Neural progenitor cell (in vitro differentiated cells): ENCODE measurements at places on chromosomes 7 and 10. TPM values are rescaled to one million over a fixed set of nuclear protein-coding genes. Genes with fewer than 3 reads are reported as not detected.

Gene TRPV6
- not detected in 2 replicates for total RNA-seq

Gene ST8SIA6
- total RNA-seq: 4.4 and 5.1 TPM in 2 replicates

Gene LRRD1
- not detected in 2 replicates for total RNA-seq

Gene FAM20C
- total RNA-seq: 3.8 and 4.7 TPM in 2 replicates

Gene CCDC3
- total RNA-seq: 0.87 TPM in 1 of 2 replicates, not detected in the other

Gene GHRHR
- not detected in 2 replicates for total RNA-seq

Gene RAMP3
- total RNA-seq: not detected in 2 replicates

Gene SEMA3A
- total RNA-seq: 69.5 and 134 TPM in 2 replicates

Gene TMEM139
- 0.94 and 5.4 TPM in 2 replicates for total RNA-seq

Gene FAM13C
- total RNA-seq: 2.3 and 3.1 TPM in 2 replicates

Gene TECTB
- not detected in 2 replicates for total RNA-seq

Gene DIP2C
- total RNA-seq: 10.1 and 12.2 TPM in 2 replicates

Gene MUC12
- 4.2 TPM in 1 of 2 replicates, not detected in the other for total RNA-seq

Gene FGF8
- 17.6 and 32.2 TPM in 2 replicates for total RNA-seq

Gene LRRC18
- not detected in 2 replicates for total RNA-seq

Gene GBX1
- not detected in 2 replicates for total RNA-seq

Gene OR13A1
- total RNA-seq: 0.93 and 1.5 TPM in 2 replicates

Gene IGF2BP3
- 172 and 242 TPM in 2 replicates for total RNA-seq

Gene ZNF716
- not detected in 2 replicates for total RNA-seq

Gene SIRT1
- total RNA-seq: 26.2 and 48.5 TPM in 2 replicates

Gene TCAF2
- 0.03 and 0.22 TPM in 2 replicates for total RNA-seq

Gene SGMS1
- 9.2 and 10.3 TPM in 2 replicates for total RNA-seq

Gene GPR141
- total RNA-seq: 1.2 and 2.6 TPM in 2 replicates

Gene CRTAC1
- total RNA-seq: 0.30 and 0.77 TPM in 2 replicates

Gene C10orf90
- total RNA-seq: not detected in 2 replicates

Gene SFTPA1
- total RNA-seq: not detected in 2 replicates

Gene GFRA1
- total RNA-seq: 14.0 and 14.6 TPM in 2 replicates

Gene INMT
- total RNA-seq: 5.0 and 7.8 TPM in 2 replicates

Gene GNAT3
- total RNA-seq: not detected in 2 replicates

Gene SRGN
- not detected in 2 replicates for total RNA-seq

Gene TAS2R3
- total RNA-seq: 1.2 and 2.2 TPM in 2 replicates

Gene COBL
- total RNA-seq: 5.4 and 6.3 TPM in 2 replicates

Gene OR9A2
- total RNA-seq: not detected in 2 replicates

Gene ARHGAP22
- total RNA-seq: 1.7 and 5.1 TPM in 2 replicates

Gene GATA3
- total RNA-seq: 0.09 TPM in 1 of 2 replicates, not detected in the other

Gene PTCD1
- 8.3 and 10.5 TPM in 2 replicates for total RNA-seq

Gene MYH16
- not detected in 2 replicates for total RNA-seq

Gene TRIL
- total RNA-seq: 8.5 and 14.3 TPM in 2 replicates

Gene ADAM22
- total RNA-seq: 10.7 and 13.7 TPM in 2 replicates

Gene NEUROG3
- total RNA-seq: not detected in 2 replicates

Gene SPDYE16
- total RNA-seq: 0.28 TPM in 1 of 2 replicates, not detected in the other

Gene FKBP6
- total RNA-seq: not detected in 2 replicates
